Progenitor cell of endocrine pancreas (in vitro differentiated cells): ENCODE measurements at places on chromosomes 4 and X. TPM values are rescaled to one million over a fixed set of nuclear protein-coding genes. Genes with fewer than 3 reads are reported as not detected.

The NUDT10 gene
- total RNA-seq = 3.4 and 3.6 TPM in 2 replicates

DNA sequence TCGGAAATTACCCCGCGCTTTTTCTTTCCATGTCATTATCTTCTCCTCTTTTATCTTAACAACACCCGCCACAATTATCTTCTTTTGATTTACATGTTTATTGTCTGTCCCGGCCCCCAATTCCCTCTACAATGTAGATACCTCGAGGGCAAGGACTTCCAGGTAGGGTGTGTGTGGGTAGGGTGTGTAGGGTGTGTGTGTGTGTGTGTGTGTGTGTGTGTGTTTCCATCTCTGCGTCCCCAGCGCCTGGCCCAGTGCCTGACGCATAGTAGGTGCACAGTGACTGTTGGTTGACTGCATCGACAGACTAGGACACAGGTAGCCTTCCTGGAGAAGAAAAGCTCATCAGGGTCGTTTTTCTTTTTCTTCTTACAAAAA lies 103.1 kb downstream of the UCHL1 start:
- DNase-seq = no peak
- H3K36me3 ChIP-seq = no peaks in the 10 kb centered on the region
- peaks cover 43% of the 10 kb centered on the region for H3K27me3 ChIP-seq
- peak overlapping the region; percentile 29 for H3K27ac ChIP-seq

The WDFY3 gene
- total RNA-seq = 111 and 115 TPM in 2 replicates

- peaks cover 4% of the 10 kb centered on the region for H3K27me3 ChIP-seq
- no peaks in the 10 kb centered on the region for H3K4me1 ChIP-seq
- no peak overlapping the region for H3K4me3 ChIP-seq
- peaks cover 1% of the 10 kb centered on the region for H3K36me3 ChIP-seq
- DNase-seq = no peak
Observed at GRCh38 chrX:40117715-40118285, 20.0 kb upstream of the BCOR start.

GRCh38 chrX:64853424-64853823 lies 122.8 kb downstream of the ZC4H2 start:
- H3K27ac ChIP-seq = no peak overlapping the region
- DNase-seq = no peak
- H3K4me3 ChIP-seq = no peak overlapping the region
- no peaks in the 10 kb centered on the region for H3K27me3 ChIP-seq
- no peaks in the 10 kb centered on the region for H3K36me3 ChIP-seq
- H3K4me1 ChIP-seq = no peaks in the 10 kb centered on the region

The PDE5A gene
- total RNA-seq = 44.6 and 51.9 TPM in 2 replicates

- DNase-seq = peak; percentile 17
- no peak within 1 kb of the TSS for H3K27ac ChIP-seq
- no peaks in the 10 kb centered on the region for H3K36me3 ChIP-seq
- peaks cover 3% of the 10 kb centered on the region for H3K4me1 ChIP-seq
Observed at GRCh38 chr4:55819634-55820033, at the start of gene EXOC1L. TSS of gene EXOC1L (plus strand) at chr4:55819790. CDS start at chr4:55820027, 237 bp downstream.

The TMSB15B gene
- total RNA-seq = 20.9 and 22.2 TPM in 2 replicates

The SYTL4 gene
- total RNA-seq = 1.8 and 2.9 TPM in 2 replicates

The GLOD5 gene
- not detected in 2 replicates for total RNA-seq

DNA sequence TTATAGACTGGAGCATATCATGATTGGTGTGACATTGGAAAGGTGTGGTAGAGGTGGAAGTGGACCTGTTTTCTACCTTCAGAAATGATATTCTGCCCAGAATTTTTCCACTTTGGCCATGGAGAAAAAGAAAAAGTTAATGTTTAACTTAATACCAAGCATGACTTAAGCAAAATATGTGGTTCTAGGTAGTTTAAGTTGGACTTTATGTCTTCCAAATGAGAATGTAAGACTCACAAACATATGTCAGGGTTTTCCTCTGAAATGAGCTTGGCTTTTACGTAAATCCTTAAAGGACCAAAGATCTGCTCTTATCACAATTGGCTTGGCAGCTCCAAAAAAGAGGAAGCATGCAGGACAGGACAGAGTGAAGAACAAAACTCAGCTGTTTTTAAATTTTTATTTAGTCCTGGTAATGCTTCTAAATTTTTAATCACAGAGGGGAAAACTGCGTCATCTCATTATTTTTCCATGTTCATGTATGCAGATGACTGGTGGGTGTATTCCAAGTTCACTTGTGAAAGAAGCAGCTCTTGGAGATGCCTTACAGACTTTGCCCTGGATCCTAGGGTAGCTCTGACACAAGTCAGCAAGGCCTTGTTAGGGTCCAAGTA lies 98.2 kb downstream of the ANK2 start:
- no peaks in the 10 kb centered on the region for H3K36me3 ChIP-seq
- no peaks in the 10 kb centered on the region for H3K27me3 ChIP-seq
- DNase-seq = no peak
- peaks cover 41% of the 10 kb centered on the region for H3K4me1 ChIP-seq
- H3K4me3 ChIP-seq = no peak overlapping the region

GRCh38 chr4:58658701-58659100 lies 1548.5 kb upstream of the IGFBP7 start:
- H3K4me1 ChIP-seq = no peaks in the 10 kb centered on the region
- H3K4me3 ChIP-seq = no peak overlapping the region
- H3K27ac ChIP-seq = no peak overlapping the region
- no peaks in the 10 kb centered on the region for H3K36me3 ChIP-seq

DNA sequence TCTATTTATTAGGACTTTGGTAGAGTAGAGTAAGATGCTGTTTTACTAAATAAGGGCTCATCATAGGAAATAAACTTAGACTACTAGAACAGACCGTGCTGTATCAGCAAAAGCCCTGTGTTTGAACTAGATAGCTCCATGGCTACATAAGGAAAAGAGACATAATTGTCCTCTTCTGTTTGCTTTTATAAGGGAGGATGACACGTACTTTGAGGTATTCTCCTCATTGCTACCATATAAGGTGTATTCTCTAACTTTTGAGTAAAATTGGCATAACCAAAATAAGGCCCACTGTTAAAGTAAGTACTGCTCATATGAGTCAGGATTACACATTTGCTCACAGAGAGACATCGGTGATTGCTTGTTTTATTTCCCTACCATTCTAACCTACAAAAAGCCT lies 64.3 kb downstream of the PDLIM5 start:
- peaks cover 4% of the 10 kb centered on the region for H3K4me1 ChIP-seq
- peaks cover 14% of the 10 kb centered on the region for H3K36me3 ChIP-seq
- H3K27ac ChIP-seq = no peak overlapping the region
- DNase-seq = no peak
- no peak overlapping the region for H3K4me3 ChIP-seq

- no peak overlapping the region for H3K27ac ChIP-seq
- no peaks in the 10 kb centered on the region for H3K27me3 ChIP-seq
Observed at GRCh38 chr4:10045481-10045880, 24.2 kb upstream of the SLC2A9 start.
